ENCODE measurements at places on chromosomes 7 and 10.

DNA sequence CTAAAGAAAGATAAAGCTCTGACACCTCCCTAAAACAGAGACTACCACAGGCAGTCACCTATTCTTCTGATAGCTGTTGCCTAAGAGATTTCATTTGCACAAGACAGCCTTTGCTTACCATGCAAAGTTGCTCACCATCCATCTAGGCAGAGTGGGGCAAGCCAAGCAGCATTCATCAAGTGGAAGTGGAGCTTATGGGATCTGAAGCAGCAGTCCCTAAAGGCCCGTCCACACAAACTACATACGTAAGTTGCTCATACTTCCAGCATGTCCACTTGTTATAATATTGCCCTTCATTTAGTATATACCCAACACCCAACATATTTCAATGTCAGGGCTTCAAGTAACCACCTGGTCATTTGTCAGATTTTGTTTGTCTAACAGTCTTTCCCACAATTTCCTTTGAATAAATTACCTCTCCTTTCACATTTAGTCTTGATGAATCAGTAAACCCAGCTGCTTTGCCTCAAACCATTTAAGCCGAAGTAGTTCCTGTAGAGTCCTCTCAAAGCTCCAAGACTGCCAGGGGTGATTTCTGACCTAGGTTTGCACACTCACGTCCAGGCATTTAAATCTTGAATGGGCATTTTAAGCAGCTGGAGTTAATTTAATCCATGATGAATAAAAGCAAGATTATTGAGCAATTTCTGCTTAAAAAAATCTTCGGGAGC, 67.9 kb downstream of the ATAD1 start:
- no peak for DNase-seq

DNA sequence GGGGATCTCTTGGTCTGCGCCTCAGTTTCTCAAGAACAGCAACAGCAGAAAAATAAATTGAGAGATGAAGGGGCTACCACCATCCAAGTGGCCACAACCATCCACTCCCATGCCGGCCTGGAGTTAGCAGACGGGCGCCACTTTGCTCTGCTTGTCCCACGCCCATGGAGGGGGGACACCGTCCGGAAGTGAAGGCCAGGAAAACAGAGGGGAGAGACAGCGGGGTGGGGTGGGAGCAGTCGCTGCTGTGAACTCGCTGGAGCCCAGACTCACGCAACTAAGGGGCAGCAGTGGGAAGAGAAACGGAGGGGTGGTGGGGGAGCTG, 135.4 kb downstream of the KIF20B start:
- DNase-seq: no peak

DNA sequence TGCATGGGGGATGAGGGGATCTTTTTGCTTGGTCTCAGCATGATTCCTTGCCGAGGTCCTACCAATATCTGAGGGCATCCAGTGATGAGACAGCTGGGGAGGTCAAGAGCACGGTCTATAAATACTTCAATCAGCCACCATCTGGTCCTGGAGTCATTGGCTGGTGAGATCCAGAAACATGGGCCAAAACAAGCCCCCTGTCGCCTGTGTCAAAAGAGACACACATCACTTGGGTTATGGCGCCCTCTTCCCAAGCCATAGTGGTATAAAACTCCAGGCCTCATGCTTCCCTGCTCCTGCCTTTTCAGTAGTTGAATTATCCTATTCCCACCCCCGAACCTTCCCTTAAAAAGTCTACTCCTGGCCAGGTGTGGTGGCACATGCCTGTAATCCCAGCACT, 60.9 kb downstream of the SLC35B4 start:
- no peak for DNase-seq

DNA sequence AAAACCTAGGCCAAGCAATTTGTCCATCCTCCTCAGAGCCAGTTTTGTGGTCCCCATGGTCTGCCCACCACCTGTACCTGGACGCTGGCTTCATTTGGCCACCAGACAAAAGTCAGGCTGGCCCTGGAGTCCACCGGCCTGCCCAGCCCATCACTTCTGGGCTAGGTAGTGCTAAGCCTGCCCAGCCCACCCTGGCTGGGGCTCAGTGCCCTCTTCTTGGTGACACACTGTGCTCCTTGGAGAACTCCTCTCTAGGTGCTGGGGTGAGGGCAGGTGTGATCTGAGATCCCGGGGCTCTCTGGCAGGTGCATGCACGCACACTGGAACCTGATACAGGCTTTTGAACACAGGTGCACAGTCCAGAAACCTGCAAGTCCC, 1.1 kb downstream of the AIFM2 start:
- no peak for DNase-seq

DNA sequence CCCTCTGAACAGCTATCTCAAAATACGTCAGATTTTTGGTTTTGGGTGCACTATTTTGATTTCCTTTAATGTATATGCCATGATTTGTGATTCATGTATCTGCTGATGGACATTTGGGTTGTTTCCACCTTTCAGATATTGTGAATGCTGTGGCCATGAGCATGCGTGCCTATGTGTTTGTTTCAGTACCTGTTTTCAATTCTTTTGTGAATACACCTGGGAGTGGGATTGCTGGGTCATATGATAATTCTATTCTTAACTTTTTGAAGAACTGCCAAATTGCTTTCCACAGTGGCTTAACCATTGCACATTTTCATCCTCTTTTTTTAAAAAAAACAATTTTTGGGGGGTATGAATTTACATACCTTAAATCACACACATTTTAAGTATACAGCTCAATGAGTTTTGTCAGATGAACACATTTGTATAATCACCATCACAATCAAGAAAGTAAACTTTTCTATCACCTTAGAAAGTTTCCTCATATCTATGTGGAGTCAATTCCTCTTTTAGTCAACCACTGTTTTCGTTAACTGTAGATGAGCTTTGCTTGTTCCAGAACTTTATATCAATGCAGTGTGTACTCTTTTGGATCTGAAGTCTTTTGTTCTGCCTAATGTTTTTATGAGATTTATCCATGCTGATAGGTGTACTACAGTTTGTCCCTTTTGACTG, 36.9 kb downstream of the CYP26A1 start:
- no peak for DNase-seq

DNA sequence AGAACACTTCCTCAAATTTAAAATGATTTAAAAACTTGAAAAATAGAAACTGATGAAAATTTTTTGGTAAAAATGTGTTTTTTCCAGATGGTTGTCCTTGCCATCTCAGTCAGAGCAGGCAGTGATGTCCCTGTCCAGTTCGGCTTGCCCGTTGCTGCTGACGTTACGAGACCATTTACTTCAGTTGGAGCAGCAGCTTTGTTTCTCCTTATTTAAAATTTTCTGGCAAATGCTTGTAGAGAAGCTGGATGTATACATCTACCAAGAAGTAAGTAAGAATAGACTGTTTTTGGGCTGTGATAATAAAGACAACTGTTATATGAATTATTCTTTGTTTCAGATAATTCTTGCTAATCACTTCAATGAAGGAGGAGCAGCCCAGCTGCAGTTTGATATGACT, 16.1 kb downstream of the EFCAB10 start:
- no peak for DNase-seq

DNA sequence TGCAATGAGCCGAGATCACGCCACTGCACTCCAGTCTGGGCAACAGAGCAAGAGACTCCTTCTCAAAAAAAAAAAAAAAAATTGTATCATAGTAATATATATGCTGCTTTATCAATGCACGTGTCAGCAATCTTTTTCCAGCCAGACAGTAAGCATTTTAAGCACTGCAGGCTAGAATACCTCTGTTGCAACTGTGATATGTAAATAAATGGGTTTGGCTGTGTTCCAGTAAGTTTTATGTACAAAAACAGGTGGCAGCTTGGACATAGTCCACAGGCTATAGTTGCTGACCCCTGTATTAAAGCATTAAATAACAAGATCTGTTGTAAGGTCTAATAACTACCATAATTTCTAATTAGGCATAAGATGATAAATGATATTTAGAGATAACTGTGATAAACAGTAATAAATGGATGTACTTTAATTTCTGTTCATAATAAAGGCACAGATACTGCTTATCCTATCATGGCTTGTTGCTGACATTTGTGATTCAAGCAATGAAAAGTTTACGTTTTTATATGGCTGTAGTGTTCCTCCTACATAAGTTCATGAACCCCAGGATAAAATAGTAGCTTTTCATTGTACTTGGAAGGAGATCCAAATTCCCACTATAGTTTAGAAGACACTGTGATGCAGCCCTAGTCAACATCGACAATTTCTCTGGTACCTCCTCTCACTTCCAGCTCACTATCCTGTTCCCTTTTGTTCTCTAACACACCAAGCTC, 161.4 kb downstream of the ELMO1 start:
- DNase-seq: no peak

GRCh38 chr10:70590655-70591416, 11.7 kb downstream of the PRF1 start:
- DNase-seq: no peak

- no peak for DNase-seq
Observed at GRCh38 chr10:104052431-104052830, 33.2 kb downstream of the COL17A1 start.

GRCh38 chr7:2719007-2719406, 31.0 kb downstream of the AMZ1 start:
- no peak for DNase-seq

DNA sequence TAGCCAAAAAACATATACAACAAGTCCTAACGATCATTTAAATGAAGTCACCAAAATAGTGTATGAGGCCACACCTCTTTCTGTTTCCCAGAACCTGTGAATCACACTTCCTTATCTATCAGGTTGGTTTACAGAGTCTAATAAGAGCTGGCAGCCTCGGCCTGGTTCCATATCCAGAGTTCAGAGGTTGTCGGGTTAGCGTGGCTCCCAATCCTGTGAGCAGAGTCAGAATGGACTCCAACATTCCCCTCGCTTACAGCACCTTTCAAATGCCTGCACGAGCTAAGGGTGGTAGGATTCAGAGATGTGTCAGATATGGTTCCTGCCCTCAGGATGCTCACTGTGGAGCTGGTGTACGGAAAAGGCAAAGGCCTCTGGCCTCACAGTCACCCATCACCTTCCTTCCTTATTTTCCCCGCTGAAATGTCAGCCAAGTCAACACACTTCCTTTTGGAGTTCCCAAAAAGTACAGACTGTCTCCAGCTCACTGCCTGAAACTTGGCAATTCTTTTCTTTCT, 6.0 kb downstream of the IL15RA start:
- no peak for DNase-seq

DNA sequence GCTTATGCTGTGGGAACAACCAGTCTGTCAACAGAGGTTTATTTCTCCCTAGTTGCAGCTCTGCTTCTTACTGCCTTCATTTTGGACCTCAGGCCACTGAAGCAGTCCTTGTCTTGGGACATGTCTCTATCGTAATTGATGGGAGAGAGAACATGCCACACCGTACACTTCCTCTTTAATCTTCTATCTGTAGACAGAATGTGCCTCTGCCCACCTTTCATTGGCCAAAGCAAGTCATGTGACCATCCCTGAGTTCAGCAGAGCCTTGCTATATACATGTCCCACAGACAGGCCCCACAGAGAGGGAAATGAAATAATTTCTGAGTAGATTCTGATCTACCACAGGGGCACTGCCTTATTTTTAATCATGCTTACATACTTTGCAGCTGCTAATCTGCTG, 98.0 kb downstream of the KCND2 start:
- no peak for DNase-seq

All from GDM1 (cell line).